ENCODE measurements at places on chromosomes 13 and 19.

DNA sequence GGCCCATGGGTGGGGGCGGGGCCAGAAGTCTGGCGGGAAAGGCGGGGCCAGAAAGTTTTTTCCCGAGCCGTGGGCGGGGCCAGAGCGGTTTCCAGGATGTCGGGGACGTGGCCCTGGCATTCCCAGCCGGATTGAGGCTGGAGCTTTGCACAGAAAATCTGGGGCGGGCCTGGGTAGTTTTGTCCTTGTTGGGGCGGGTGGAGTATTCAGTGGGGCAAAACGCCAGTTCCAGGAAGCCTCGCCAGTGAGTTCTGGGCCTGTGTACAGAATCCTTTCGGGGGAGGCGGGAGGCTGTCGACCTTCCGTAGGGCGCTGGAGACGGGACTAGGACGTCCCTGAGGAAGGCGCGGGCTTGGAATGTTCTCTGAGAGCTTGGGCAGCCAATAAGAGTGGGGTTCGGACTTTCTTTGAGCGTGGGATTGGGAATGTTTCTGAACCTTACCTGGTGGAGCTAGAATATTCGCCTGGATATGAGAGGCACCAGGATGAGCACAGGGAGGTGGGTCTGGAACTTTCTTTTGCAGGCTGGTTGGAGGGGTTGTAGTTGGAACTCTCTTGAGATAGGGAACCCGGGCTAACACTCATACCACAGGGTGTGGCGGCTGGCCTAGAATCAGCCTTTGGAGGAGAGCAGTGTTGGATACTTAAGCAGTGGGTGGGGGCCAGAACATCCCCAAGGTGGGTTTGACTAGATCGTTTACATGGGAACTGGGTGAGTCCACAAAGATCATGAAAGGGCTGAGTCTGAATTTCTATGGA is 1.3 kb downstream of the CCDC9 start:
- DNase-seq: no peak

- no peak for DNase-seq
These were observed 743 bp downstream of the ACTL9 start for GRCh38 chr19:8697671-8698432.

- DNase-seq: no peak
These were observed 109.3 kb downstream of the COL4A2 start for GRCh38 chr13:110416131-110417025.

DNA sequence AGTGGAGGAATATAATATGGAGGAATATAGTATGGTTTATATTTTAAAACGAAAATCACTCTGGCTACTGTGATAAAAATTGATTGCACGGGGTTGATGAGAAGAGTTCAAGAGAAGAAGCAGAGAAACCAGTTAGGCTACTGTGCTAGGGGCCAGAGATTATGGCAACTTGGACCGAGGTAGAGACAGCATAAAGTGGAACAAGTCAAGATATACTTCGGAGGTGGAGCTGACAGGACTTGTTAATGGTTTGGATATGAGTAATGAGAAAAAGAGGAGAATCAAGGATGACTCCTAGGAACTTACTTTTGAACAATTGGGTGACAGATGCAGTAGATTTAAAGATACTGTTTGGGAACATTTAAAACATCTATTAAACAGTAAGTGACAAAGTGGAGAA is 6.6 kb upstream of the WDFY2 start:
- no peak for DNase-seq

DNA sequence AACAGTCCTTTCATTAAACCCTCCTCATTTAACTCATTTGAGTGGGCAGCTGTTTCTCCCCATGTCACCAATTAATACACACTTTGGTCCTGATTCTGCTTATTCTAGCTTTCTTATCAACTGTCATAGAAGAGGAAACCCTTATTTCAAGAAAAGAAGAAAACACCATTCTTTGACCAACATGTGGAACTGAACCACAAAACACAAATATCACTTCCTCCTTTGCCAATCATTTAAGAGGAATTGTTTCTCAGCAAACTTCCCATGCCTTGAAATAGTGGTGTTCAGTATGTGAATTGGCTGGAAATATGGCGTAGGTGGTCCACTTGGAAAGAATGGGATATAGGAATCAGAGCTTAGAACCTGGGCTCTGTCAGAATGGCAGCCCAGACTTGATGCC is 20.4 kb downstream of the MBD3L2B start:
- no peak for DNase-seq

GRCh38 chr13:101053301-101054093 is 362.8 kb downstream of the NALCN start:
- DNase-seq: no peak

GRCh38 chr13:25300861-25301346 is 521 bp upstream of the NUP58 start:
- DNase-seq: no peak

DNA sequence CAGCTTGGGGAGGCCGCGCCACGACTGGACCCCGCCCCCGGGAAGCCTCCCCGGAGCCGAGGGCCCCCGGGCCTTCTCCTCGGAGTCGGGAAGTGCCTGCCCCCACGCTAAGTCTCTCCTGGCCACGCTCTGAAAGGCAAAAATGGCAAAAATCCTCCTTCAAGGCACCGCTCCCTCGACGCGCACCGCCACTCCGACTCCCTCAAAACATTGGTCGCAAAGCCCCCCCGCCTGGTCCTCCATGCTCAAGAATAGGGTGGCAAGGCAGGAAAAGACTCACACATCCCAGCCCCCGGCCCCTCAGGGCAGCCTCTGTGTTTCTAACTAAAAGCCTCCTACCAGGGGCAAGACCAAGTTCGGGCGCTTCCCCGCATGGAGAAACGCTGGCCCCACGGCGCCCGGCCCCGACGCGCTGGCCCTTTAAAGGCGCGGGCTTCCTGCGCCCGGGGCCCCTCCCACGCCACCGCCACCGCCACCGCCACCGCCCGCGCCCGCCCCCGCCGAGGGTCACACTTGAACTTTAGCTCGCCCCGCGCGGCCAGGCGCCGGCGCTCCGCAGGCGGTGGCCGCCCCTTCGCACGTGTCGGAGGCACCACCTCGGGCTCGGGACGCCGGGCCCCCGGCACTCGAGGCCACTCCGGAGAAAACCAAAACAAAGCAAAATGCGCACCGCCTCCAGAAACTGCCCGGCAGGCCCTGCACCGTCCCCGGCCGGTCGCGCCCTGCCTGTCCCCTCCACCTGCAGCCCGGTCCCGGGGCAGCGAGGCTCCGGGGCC is 1.9 kb downstream of the FOXO1 start:
- DNase-seq: no peak

- no peak for DNase-seq
These were observed 9.2 kb upstream of the SULT2A1 start for GRCh38 chr19:47895165-47895782.

- no peak for DNase-seq
These were observed 9.3 kb downstream of the FAM124A start for GRCh38 chr13:51231456-51231855.

- DNase-seq: no peak
These were observed 8.7 kb downstream of the MAP2K2 start for GRCh38 chr19:4115050-4115817.

GRCh38 chr13:79386125-79386826 is 19.8 kb downstream of the RBM26 start:
- DNase-seq: no peak

- DNase-seq: peak; percentile 82
These were observed 5.3 kb downstream of the DENND1C start for GRCh38 chr19:6476155-6476895.

DNA sequence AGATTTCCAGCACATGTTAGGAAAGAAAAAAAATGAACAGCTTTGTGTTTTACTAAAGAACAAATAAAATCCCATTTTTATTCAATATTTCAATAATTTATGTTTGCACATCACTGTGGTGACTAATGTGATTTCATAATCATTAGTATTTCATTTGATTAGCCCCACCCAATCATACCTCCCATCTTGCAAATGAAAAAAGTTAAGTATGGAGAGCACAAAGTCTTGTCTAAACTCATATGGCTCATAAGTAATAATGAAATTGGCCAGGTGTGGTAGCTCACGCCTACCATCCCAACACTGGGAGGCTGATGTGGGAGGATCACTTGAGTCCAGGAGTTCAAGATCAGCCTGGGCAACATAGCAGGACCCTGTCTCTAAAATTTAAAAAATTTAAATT is 3.8 kb downstream of the ZNF490 start:
- DNase-seq: no peak

GRCh38 chr13:43377149-43377548 is 353.8 kb downstream of the DNAJC15 start:
- DNase-seq: no peak

DNA sequence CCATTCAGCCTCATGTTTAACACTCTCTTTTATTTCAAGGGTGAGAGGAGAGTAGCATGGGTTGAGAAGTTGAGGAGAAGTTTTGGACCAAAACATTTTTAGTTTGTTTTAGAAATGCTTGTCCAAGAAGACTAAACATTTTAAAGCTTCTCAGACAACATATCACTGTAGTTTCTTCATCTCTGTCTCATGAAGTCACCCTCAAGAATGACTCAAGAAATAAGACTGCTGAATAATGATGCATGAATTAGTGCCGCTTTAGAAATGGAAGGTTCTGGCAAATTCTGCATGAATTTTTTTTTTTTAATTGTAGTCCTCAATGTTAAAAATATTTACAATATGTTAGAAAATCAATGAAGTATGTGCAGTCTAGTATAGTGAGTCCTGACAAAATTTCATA is 422.7 kb upstream of the ARGLU1 start:
- no peak for DNase-seq

DNA sequence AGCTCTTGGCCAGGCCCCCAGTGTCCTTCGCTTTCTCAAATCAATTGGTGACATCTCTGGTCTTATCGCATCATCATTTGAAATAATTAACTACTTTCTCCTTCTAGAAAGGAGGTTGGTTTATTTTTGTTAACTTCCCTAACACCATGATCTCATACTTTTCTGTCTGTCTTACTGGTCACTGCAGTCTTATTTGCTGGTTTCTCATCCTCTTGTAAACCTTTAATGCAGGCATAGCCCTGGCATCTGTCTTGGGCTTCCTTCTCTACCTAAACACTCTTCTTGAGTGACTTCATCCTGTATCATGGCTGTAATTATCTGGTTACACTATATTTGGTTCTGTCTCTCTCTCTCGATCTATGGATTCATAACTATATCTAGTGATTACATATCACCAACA is 152.8 kb downstream of the CYSLTR2 start:
- DNase-seq: no peak

DNA sequence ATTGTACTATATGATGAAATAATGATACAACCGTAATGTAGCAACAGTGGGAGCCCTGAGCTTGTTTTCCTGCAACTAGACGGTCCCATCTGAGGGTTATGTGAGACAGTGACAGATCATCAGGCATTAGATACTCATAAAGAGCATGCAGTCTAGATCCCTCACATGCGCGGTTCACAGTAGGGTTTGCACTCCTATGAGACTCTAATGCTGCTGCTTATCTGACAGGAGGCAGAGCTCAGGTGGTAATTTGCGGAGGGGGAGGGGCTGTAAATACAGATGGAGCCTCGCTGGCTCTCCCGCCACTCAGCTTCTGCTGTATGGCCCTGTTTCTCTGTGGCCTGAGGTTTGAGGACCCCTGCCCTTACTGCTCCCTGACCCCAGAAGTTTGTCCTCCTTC is 13.7 kb downstream of the EPHX3 start:
- no peak for DNase-seq

- peak; percentile 72 for DNase-seq
These were observed 4.2 kb downstream of the LTBP4 start for GRCh38 chr19:40605216-40605971.

DNA sequence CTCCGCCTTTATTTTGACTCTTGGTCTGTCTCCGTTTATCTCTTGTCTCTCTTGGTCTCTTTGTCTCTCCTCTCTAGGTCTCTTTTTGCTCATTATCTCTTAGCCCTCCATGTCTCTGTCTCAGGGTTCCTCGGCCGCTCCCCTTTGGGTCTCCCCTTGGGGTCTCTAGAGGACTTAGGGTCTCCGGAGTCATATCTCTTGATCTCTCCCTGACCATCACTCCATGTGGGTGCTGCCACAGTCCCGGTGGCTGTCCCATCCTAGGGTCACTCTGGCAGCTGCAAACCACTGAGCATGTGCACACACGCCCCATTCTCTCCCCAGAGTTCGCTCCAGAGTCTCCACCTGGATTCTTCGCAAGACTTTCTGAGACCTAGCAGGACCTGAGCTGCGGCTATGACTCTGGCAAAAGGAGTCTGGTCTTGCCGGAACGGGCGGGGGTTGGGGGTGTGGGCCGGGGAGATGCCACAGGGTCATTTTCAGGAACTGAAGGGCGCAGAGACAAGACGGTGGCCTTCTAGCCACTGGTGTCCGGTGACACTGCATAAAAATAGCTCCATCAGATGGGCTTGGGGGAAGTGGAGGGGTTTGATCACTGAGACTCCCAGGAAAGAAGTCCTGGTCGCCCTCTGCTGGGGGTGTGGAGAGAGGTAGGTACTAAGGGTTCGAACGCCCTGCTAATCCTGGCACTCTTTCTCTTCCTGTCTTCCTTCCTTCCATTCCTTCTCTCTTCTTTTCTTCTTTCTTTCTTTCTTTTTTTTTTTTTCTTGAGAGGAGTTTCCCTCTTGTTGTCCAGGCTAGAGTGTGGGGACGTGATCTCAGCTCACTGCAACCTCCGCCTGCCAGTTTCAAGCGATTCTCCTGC is 1.2 kb upstream of the KCNA7 start:
- DNase-seq: no peak

- no peak for DNase-seq
These were observed 1395.7 kb downstream of the OLFM4 start for GRCh38 chr13:54424344-54424743.

GRCh38 chr19:11534948-11535347 is 3.7 kb upstream of the CNN1 start:
- no peak for DNase-seq

DNA sequence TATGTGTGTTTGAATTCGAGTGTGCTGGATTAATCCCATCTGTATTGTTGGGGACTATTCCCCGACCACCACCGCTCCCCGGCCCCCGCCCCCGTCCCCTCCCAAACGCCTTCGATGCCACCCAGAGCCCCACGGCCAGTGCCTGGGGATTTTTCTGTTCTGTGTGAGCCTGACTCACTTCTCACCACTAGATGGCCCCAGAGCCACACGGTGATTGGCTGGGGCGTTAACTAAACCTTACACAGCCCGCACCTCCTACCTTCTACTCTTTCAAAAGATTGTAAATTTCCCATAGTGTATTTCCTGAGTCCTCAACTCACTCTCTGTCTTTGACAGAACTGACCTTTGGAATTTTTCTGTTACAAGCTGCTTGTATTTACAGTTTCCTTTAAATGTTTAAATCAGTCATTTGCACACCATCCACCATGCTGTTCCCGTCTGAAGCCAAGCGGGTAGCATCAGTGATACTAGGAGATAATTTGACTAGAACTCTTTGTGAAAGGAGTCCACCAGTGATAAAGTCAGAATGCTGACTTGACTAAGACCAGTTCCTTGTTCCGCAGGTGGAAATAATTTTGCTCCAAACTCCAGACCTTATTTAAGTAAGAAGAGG is 61.4 kb downstream of the RFX2 start:
- peak; percentile 53 for DNase-seq

DNA sequence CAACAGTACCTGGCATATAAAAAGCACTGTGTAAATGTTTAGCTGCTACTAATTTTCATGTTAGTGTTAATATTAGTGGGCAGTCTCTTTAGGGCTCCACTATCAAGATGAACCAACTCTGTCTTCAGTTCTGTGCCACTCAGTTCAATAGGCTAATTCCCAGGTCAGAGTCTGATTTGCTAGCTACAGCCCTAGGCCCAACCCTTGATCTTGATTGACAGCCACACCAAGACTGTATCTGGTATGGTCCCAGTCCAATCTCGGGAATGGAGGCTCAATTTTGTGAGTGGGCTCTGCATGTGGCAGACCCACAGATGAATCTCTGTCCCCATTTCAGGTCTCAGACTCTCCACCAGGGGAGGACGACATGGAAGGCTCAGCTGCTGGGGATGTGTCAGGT is 46.1 kb downstream of the MAP4K1 start:
- no peak for DNase-seq

GRCh38 chr19:12163826-12164225 is 930 bp downstream of the ZNF136 start:
- no peak for DNase-seq

Measured in DMS153 (cell line).